ENCODE measurements at places on chromosomes 6 and 20.

DNA sequence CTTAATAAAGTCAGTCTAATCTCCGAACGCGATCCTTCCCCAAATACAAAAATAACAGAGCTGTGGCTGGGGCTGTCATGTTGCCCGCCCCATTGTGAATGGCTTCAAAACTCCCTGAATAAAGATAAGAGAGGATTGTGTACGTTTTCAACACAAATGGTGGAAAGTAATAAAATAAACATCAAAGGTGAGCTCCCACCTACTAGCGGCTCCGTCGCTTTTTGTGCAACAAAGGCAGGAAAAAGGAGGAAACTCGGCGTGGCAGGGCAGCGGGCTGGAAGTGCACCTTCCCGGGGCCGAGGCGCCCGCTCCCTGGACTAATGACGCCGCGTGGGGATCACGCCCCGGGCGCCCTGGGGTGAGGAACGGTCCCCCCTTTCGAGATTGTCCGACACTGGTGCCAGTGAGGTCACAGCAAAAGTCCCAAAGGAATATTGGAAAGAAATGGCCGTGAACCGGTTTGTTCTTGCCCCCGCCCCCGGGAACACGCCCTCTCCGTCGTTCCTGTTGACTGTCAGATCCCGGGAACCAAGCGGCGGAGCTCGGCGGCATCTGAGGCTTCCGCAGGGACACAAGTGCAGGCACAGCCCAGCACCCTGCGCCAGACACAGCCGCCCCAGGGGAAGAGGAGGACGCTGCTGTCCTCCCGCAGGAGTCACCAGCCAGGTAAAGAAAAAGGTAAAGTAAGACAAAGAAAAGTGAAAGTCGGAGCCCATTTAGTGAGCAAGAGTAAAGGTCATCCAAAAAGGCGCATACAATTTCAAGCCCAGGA, 1.1 kb upstream of the FOXQ1 start:
- peak; percentile 71 for DNase-seq

- DNase-seq: no peak
Observed at GRCh38 chr6:87484491-87484890, 11.7 kb downstream of the SLC35A1 start.

DNA sequence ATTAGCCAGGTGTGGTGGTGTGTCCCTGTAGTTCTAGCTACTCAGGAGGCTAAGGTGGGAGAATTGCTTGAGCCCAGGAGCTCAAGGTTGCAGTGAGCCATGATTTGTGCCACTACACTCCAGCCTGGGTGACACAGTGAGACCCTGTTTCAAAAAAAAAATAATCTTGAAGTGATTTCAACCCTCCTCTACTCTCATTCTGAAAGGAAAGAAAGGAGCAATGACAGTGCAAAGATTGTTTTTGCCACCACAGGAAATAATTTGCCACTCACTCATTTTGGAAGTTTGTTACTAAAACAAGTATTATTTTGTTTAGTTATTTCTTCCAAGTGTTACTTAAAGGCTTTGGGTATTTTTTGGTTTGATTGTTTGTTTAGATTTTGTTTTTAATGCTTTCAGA, 45.6 kb downstream of the BLTP3A start:
- no peak for DNase-seq

GRCh38 chr6:12051861-12052368, 39.8 kb downstream of the HIVEP1 start:
- DNase-seq: no peak

DNA sequence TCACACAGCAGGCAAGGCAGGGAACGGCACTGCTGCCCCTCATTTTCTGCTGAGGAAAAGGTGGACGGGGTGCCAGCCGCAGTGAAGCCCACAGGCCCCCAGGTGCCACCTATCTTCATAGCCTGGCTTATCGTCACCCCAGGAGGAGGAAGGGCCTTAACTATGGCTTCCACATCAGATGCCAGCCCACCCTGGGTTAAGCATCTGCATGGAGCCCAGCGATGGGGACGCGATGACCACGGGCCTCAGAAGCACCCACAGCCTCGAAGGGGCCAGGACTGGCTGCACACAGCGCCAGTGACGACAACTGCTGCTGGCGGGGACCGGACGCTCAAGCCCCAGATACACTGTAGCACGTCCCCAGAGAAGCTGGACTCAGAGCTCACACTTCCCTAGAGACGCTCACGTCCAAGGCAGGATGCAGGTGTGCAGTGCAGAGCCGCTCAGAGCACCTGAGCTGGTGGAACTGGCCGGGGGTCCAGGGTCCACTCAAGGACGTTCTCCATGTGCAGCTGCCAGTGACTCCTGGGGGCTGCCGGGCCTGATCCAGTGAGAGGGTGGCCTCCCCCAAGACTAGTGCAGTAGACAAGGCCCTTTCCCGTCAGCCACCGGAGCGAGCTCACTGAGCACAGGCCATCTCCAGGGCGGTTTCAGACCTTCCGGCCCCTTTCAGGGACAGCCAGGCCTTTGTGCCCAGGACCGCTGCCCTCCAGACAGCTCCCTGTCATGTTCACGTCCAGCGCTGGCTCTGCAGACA, 83.0 kb downstream of the YTHDF1 start:
- DNase-seq: no peak

DNA sequence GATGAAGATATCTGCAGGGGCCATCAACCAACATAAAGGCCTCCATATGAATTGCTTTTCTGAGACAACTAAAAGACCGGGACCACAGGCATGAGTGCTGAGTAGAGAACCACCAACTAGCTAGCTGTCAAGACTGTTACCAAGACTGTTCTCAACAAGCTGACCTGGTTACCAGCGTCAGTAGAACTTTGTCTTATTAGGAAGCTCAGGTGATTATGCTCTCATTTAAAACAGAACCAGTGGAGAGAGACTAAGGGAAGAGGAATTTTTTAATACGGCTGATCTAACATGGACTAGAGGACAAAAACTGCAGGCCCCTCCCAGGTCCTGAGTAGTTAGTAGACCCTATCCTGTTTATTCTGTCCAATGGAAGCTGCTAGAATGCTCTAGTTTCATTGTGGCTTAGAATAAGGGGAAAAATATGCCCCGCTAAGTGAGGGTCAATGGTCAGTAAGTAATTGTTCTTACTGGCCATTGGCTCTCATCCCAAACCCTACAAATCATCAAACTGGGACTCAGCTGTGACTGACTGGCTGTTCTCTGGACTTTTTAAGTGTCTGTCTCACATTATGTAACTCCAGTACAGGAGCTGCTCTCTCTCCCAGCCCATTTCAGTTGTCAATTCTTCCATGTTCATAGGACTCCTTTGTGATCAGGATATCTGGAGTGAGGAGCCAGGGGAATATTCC, 3.8 kb upstream of the DYNLRB1 start:
- no peak for DNase-seq

DNA sequence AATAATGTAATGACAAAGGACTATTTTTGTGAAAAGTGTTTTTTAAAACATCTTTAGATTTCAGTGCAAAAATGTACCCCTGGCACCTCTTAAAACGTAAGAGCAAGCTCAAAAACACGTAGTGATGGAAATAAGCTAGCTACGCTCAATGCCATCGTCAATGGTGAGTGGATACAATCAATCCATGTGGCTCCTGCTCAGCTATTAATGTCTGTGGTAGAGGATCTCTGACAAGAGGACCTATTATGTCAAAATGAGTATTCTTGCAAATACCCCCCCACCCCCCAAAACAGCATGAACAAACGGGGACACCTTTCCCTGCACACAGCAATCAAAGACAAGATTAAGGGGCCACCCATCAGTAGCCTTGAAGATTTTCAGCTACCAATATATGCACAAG, 65.1 kb upstream of the PTGIS start:
- no peak for DNase-seq

GRCh38 chr6:42923666-42924065, 5.6 kb upstream of the CNPY3 start:
- DNase-seq: no peak

DNA sequence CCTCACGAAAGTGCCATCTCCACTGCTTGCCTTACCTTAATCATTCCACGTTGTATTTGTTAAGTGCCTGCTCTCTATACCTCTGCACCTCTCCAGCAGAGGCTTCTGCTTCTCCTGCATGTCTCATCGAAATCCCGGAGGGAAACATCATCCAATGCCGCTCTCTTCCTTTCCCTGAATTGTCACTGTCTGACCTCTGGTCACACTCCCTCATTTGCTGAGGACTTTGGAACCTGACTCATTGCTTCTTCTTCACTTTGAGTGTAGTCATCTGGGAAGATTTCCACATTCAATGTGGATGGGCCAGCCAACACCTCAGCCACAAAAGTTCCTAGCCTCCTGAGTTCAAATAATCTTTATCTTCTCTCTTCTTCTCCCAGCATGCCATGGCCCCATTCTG, 78.9 kb upstream of the BEND6 start:
- no peak for DNase-seq

DNA sequence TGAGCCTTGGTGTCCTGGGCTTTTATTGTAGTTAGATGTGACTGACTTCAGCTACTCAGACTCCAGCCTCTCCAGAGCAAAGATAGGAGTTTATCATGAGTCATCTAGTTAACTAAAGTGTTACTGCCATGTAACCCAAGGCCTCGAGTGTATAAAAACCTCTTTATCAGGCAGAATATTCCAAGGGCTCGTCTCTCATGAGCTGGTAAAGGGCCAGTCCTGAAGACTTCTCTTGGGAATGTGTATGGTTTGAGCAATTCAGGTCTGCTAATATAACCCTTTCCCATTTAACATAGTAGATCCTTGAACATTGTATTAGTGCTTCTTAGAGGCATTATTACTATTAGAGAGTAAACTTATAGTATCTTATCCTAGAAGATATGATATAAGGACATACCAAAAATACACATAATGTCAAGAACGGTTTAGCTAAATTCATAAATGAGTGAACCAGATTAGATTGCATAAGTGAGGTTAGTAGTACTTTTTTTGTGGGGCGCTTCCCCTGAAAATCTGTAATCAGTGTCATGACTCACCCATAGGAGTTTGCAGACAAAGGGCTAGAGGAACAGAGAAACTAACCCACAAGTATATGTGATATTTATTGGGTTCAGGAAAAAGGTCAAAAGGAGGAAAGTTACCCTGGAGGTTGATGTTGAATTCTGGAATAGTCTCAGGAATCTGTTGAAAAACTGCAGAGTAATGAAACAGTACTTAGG, 16.0 kb downstream of the DSE start:
- no peak for DNase-seq

GRCh38 chr6:15881150-15881549, 218.3 kb upstream of the DTNBP1 start:
- no peak for DNase-seq

- DNase-seq: no peak
Observed at GRCh38 chr6:398065-398464, 6.5 kb downstream of the IRF4 start.

DNA sequence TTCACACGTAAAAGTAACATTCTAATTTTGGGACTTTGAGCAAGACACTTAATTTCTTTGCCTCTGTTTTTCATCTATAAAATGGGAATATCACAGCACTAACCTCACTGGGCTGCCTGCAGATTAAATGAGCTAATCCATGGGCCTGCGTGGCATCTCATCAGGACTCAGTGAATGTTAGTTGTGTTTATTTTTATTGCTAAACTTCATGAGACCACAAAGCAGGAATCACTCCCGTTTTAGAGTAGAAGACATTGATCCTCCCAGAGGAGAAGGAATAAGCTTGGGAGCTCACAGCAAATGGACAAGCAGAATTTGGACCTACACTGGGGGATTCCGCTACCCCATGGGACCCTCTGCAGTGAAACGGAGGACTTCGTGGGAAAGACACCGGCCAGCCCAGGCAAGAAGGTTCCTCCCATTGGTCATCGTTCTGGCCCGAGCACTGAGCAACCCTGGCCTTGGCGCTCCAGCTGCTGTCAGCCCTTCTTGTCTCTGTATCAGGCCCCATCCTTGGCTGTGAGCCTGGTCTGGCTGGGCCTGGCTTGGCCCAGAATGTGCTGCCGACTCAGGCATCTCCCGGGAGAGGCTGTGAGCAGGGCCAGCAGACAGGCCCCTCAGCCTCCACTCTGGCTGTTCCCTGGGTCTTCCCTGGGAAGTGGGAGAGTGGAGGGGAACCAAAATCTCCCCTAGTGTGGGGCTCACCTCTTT, 79.8 kb downstream of the NFATC2 start:
- peak; percentile 35 for DNase-seq

GRCh38 chr6:16639684-16640480, 121.4 kb downstream of the ATXN1 start:
- no peak for DNase-seq

DNA sequence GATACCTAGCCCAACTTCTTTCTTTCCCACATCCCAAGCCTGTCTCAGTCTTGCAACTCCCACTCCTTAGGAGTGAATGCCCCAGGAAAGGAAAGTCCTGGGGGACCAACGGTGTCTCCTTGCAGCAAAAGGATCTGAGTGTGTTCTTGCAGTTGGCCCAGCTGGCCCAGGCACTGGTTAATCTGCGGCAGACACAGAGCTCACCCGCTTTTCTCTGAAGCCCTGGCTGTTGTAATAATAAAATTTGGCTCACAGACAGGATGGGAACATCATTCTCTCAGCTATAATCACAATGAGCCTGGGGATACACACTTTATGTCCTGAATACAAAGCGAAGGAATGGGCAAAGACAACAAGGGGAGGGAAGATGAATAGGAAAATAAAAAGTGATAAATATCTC, 287.0 kb upstream of the PRND start:
- DNase-seq: no peak

- DNase-seq: peak; percentile 76
Observed at GRCh38 chr6:133923938-133924593, 29.0 kb upstream of the TBPL1 start.

DNA sequence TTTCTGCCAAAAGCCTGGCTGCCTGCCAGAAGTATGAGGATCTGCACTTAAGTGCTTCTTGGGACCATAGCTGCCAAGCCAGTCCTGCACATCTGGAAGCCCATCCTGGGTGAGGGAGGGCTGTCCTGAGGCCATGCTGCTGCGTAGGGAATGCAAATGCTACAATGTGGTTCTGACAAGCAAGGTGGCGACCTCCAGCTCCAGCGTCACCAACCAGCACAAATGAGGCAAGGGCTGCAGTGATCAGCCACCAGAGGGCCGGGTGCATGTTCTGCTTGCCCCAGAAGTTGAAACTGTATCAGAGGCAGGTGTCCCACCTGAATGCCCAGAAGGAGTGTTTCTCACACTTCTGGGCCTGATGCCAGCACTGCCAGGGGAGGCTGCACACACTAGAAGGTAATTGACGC, 99.1 kb upstream of the KCNQ5 start:
- no peak for DNase-seq

GRCh38 chr6:36765190-36765589, 67.6 kb downstream of the RAB44 start:
- DNase-seq: no peak

DNA sequence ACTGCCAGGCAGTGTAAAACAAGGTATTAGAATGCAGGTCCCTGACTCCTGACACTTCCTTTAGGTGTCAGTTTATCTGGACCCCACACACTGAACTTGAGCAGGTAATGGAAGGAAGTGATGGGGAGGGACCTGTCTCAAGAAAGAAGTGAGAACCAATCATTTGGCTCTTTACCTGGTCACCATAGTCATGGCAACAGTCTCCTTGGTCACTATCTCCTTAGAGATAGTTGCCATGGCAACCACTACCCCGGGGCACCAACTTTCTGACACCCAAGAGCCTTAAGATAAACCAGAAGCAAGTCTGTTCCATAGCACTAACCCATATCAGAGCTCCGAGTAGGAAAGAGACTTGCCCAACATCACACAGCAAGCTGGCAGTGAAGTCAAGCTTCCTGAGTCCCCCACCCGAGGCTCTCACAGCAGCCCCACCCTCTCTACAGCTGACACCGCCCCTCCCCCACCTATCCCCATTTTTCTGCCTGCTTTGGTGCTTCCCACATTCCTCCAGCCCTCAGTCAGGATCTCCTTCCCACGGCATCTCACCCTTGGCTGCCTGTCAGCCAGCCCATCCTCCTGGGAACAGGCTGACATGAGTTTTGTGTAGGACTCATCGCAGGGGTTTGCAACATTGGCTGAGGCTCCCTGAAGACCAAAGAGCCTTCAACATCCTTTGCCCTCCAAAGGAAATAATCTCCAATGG, 16.3 kb upstream of the HM13 start:
- no peak for DNase-seq

- DNase-seq: no peak
Observed at GRCh38 chr6:144493035-144493910, 208.1 kb downstream of the UTRN start.
